Chondrocyte (in vitro differentiated cells): ENCODE measurements at places on chromosomes 11 and 22. TPM values are rescaled to one million over a fixed set of nuclear protein-coding genes. Genes with fewer than 3 reads are reported as not detected.
A peak's percentile ranks its signal among the peaks of the same experiment; 100 is the strongest.

Gene CHRNA10
- 0.75 to 1.2 TPM (median 0.79 TPM) in 3 replicates for total RNA-seq

Gene CKAP5
- total RNA-seq = 94.3 to 99.8 TPM (median 94.5 TPM) in 3 replicates

Gene PRAME
- total RNA-seq = not detected in 3 replicates

Gene OAF
- total RNA-seq = 5.7 to 12.8 TPM (median 6.6 TPM) in 3 replicates

GRCh38 chr11:104464691-104465090, 300.7 kb upstream of the PDGFD start:
- DNase-seq = no peak

DNA sequence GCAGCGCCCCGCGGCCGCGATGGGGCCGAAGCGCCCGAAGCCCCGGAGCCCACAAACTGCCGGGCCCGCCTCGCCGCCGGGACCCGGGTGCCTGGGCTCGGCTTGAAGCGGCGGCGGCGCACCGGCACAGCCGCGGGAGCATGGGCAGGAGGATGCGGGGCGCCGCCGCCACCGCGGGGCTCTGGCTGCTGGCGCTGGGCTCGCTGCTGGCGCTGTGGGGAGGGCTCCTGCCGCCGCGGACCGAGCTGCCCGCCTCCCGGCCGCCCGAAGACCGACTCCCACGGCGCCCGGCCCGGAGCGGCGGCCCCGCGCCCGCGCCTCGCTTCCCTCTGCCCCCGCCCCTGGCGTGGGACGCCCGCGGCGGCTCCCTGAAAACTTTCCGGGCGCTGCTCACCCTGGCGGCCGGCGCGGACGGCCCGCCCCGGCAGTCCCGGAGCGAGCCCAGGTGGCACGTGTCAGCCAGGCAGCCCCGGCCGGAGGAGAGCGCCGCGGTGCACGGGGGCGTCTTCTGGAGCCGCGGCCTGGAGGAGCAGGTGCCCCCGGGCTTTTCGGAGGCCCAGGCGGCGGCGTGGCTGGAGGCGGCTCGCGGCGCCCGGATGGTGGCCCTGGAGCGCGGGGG, 346 bp downstream of the FJX1 start:
- peak; percentile 74 for DNase-seq

DNA sequence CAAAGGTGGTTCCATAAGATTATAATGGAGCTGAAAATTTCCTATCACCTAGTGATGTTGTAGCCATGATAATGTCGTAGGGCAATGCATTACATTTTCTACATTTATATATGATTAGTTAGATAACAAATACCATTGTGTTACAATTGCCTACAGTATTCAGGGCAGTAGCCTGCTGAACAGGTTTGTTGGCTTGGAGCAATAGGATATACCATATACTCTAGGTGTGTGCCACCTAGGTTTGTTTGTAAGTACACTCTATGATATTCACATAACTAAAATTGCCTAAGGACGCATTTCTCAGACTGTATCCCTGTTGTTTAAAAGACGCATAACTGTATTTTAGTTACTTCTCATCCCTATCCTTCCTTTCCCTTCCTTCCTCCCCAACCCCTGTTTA, 13.6 kb downstream of the PLEKHB1 start:
- no peak for DNase-seq

DNA sequence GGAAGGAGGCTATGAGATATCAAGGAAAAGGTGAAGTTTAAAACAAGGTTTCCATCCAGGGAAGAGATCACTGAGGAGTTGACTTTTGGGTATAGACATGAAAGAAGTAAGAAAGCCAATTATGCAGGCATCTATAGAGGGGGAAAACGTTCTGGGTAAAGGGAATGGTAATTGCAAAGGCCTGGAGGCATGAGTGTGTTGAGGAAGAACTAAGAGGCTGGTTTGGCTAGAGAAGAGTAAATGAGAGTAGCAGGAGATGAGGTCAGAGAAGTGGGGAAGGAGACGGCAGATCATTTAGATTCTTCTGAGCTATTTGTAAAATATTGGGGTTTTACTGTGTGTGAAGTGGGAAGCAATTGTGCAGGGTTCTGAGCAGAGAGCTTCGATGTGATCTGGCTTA, 7.6 kb downstream of the ENDOD1 start:
- DNase-seq = no peak

DNA sequence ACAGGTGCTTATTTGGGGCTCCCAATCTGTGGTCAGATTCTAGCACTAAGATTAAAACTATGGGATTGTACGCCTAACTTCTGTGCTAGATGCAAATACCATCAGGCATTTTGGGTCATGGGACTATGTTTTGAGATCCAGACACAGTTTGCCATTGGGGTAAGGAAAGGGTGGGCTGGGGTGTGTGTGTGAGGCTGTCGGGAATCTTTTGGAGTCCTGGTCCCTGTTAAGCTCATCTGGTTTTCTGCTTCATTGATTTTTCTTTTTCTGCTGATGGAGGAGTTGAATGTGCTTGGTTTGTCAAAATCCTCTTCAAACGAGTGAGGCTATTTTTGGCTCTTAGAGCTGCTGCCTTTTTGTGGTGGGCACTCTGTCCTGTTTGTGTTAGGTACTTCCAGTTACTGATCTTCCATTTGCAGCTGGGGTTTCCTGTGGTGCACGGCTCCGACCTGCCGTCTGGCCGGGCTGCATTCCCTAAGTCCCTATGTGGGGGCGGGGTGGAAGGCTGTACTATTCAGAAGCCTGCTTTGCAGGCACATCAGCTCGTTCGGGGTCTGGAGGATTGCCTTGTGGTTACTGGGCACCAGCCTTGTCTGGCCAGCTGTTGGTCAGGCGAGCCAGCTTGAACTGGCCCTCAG, 2.9 kb downstream of the BCR start:
- DNase-seq = no peak

GRCh38 chr11:26025676-26026075, 306.3 kb upstream of the ANO3 start:
- no peak for DNase-seq

DNA sequence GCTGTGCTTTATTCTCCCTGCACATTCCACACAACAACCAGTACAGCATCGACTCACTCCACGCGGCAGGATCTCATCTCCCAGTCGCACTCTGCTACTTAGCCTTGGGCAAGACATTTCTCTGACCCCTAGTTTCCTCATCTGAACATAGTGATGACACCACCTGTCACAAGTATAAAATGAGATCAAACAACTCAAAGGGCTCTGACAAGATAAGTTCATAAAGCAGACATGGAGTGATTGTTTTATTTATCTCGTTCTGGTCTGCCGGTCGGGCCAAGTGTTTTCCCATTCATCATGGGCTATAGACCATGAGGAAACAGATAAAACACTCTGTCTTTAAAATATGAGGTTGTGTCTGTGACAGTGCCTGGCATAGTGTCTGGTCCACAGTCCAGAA, 35.0 kb downstream of the DSCAML1 start:
- no peak for DNase-seq

DNA sequence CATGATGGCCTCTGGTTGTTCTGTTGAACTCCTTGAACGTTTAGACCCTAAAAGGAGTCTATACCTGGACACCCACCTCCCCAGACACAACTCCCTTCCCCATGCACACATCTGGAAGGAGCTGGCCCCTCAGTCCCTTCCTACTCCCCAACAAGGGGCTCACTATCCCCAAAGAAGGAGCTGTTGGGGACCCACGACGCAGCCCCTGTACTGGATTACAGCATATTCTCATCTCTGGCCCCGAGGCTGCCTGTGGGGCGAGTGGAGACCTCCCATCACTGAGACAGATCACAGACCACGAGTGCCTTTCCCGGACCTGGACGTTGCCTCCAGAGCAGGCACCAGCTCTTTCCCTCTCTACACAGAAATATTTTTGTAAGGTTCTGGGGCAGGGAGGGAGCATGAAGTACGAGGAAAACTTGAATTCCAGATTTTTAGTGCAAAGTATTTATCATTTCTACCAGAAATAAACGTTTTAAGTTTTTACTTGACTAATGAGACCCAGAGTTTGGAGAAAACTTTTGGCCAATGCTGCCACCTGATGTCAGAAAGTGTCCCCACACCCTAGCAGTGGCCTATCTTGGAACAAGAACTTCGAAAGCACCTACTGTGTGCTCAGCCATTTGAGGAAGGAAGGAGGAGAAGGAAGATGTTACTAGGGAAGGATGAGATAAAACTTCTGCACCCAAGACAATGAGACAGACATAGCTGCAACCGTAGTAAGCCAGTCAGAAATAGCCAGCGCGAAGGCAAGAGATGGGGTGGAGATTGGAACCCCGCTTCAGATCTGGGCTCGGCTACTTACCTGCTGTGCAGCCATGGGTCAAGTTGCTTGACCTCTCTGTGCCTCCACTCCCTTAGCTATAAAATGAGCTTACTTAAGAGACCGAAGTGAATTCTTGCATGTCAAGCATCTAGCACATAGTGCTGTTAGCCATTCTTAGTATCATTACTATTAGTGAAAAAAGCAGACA, 10.2 kb upstream of the POU2F3 start:
- DNase-seq = no peak

- DNase-seq = no peak
Measured at GRCh38 chr11:118156531-118157185, 4.0 kb upstream of the SCN4B start.
